ENCODE measurements at places on chromosomes 4 and X.

GRCh38 chr4:385934-386707 is 48.5 kb downstream of the ZNF141 start:
- no peak for DNase-seq

GRCh38 chr4:6668391-6668790 is 25.3 kb upstream of the S100P start:
- peak; percentile 0 for DNase-seq

DNA sequence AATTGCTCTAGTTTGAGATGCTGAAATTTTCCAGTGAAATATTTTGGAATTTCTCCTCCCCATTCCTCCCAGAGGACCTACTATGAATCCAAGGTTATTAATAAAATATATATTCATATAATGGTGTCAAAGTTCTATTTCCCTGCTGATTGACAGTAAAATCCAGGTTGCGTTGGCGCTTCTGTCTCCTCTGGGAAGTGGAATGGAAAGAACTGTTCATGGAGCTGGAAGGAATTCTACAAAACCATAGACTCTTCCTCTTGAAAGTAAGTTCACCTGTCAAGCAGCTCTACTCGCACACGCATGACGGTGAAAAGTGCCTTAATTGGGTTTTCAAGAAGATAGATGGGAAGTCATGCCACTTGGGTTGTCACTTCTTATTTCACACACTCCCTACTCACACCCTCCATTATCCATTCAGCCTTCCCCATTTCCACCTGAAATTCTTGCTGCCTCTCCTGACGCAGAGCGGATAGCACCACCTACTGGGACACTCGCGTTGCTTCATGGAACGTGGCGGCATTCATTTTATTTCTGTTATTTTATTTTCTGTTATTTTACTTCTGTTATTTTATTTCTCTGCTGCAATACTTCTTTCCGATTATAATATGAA is 351.6 kb downstream of the NLGN4X start:
- DNase-seq = peak; percentile 30

- DNase-seq = peak; percentile 74
Observed at GRCh38 chrX:48696909-48697727, 584 bp downstream of the SUV39H1 start.

- DNase-seq = peak; percentile 81
Observed at GRCh38 chr4:10403633-10404445, 53.4 kb downstream of the ZNF518B start.

GRCh38 chr4:37953620-37954293 is 6.4 kb upstream of the PTTG2 start:
- DNase-seq = no peak

DNA sequence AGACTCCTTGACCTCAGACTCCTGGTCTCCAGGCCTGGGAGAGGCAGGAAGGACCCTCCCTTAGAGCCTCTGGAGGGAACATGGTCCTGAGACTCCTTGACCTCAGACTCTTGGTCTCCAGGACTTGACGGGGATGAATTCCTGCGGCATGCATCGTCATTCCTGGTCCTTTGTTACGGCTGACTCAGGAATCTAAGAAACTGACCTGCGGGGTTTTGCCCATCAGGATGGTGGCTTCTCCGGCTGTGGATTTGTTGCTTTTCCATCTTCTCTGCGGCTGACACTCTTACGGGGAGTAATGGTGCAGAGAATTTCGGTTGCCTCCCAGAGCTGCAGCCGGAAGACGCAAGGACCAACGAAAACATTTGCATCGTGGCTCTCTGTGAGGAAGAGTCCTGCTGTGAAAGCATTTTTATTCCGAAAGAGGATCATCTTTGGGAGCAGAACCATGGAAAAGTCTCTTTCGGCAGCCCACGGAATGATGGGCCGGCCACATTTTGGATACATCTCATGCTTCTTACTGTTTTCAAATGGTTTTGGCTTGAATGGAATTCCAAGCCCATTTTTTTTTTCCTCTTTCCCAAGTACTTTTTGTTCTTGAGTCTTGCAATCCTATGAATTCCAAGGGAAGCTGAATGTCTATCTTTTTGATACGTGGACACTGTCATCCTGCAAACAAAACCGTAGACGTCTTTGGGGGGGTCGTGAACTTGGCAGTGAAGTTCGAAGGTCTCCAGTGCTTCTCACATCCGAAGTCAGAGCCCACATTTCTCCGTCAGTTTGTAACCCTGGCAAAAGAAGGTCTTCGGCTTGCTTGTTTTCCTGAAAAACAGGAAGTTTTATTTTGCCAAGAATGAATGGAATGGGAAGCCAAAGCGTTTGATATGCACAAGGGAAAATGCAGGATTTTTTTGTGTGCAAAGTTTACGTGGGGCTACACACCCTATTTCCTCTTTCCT is 36.5 kb downstream of the SHOX start:
- DNase-seq = no peak

All from hematopoietic multipotent progenitor cell treated with erythropoietin and hydrocortisone succinate and interleukin-3 and kit ligand, for 6 days (in vitro differentiated cells).